NCI-H774 (cell line): ENCODE measurements at places on chromosomes 11 and 22.
A peak's percentile ranks its signal among the peaks of the same experiment; 100 is the strongest.

DNA sequence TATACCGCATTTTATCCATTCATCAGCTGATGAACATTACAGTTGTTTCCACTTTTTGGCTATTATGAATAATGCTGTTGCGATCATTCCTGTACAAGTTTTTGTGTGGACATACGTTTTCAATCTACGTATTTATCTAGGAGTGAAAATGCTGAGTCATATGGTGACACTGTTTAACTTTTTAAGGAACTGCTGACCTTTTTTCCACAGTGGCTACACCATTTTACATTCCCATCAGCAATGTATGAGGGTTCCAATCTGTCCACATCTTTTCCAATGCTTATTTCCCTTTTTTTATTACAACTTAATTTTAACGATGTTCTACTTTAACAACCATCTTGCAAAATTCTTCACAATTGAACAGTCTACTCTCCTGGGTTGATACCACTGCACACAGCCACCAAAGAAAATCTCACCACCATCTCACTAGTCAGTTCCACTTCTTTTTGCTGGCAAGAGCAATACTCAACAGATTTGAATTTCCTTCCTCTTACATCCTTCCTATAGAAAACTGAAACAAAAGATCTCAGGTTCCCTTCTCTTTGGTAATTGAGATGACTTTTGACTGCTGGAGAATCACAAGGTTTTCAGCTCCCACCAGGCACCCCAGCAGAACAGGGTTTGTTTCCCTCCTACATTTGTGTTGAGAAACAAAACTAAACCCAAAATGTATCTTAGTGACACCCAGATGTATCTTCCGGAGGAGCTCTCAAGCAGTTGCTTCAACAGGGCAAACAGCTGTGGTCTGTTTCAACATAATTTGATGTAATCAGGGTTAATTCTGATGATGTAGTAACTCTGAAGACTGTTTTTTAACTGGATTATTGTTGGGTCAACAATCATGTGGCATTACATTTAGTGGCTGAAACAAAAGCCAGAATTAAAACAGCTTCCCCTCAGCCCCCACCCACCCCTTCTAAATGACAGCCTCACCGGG, 7.0 kb upstream of the GAB2 start:
- no peak for DNase-seq

- no peak for DNase-seq
Measured at GRCh38 chr22:20647586-20648305, 126.2 kb upstream of the SERPIND1 start.

- no peak for DNase-seq
Measured at GRCh38 chr11:134560066-134560465, 148.0 kb upstream of the B3GAT1 start.

DNA sequence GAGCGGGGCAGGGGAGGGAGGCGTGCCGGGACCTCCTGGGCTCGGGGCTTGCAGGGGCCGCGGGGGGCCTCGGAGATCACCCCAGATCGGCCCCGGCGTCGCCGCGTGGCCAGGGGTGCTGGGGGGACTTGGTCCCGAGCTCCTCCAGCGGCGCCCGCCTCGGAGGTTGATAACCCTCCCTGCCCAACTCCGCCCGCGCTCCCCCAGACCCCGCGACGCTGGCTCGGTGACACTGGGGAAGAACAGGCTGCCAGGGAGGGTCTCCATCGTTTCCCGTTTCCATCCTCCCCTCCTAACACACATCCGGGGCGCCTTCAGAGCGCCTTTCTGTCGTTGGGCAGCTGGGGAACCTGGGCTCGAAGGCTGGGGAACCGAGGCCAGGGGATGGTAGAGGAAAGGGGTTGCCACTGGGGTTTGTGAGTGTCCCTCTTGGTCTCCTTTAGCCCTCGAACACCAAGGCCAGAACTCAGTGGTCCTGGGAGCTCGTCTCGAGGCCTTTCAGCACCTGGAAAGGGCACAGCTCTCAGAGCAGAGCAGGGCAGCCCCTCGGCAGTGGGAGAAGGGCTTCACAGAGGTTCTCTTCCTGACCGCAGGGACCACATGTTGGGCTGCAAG, 431 bp downstream of the SLC37A2 start:
- no peak for DNase-seq

GRCh38 chr22:25645266-25645665, 80.8 kb downstream of the GRK3 start:
- no peak for DNase-seq

- DNase-seq = no peak
Measured at GRCh38 chr22:45964926-45965527, 11.9 kb downstream of the WNT7B start.

DNA sequence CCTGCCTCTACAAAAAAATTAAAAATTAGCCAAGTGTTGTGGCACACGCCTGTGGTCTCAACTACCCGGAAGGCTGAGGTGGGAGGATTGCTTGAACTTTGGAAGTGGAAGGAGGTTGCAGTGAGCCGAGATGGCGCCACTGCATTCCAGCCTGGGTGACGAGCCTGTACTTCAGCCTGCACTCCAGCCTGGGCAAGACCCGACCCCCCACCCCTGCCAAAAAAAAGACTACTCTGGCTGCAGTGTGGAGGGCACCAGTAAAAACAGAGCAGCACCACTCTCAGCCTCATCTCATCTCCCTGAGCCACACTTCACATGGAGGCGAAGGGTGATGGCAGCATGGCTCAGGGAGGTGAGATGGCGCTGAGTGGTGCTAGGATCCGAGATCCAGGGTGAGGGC, 50.3 kb upstream of the THY1 start:
- DNase-seq = no peak

- DNase-seq = no peak
Measured at GRCh38 chr11:64542172-64543125, 48.6 kb upstream of the SLC22A12 start.

- peak; percentile 53 for DNase-seq
Measured at GRCh38 chr22:23237201-23237798, 57.0 kb downstream of the BCR start.

- no peak for DNase-seq
Measured at GRCh38 chr22:29607426-29607825, 4.0 kb downstream of the NF2 start.

DNA sequence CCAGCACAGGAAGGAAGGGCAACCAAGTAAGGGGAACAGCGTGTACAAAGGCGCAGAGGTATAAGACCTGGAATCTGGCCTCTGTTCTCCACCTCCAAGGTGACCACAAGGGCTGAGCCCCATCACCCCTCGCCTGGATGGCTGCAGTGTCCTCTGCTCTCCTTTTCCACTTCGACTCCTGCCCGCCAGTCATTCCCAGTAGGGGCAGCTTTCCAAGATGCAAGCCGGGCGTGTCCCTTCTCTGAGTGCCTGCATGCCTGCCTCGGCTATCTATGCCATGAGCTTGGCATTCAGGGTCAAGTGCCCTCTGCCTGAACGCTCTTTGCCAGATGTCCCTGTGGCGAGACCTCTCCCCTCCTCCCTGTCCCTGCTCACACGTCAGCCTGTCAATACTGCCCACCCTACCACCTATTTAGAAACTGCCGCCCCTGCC, 17.0 kb downstream of the FADS3 start:
- DNase-seq = no peak

- DNase-seq = no peak
Measured at GRCh38 chr11:115848080-115848479, 343.9 kb upstream of the CADM1 start.

DNA sequence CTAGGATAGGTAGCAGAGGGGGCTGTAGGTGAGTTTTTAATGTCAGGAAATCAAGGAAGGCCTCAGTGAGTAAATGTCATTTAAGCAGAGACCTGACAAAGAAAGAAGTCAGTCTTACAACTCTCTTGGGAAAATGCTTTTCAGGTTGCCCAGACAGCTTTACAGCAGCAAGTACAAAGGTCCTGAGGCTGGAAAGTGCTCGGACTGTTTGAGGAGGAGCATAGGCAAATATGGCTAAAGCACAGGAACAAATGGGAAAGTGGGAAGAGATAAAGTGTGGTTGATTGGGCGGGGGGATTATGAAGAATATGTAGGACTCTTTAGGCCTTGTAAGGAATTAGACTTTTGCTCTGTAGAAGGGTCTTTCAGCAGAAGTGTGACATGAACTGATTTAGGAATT, 125.4 kb downstream of the ARHGAP42 start:
- no peak for DNase-seq

DNA sequence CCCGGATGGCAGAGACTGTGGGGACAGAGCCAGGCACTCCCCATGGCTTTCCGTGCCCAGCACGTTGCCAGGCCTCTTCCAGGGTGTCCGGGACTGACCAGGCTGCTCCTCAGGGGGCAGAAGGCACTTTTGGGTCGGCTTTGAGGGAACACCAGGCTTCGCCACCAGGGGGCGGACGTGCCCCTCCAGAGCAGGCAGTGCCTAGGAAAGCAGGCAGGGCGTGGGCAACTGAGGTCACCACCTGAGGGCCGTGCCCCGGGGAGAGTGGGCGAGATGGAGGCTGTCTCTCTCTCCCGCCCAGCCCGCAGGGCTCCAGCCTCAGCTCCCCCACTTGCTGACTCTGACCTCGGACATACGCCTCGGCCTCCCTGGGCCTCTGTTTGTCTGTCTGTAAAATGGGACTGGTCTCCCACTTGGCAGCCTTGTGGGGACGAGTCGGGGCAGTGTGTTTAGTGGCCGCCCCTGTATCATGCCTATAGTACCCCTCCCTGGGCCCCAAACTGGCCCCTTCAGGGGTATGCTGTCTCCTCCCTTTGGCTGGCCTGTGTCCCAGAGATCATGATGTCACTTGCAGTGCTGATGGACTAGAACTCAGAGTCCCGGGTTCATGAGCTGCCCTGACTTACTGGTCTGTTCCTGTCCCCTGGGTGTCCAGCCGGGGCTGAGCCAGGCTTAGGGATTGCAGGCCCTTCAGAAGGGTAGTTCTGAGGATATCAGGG, 4.4 kb upstream of the PRR5 start:
- no peak for DNase-seq

DNA sequence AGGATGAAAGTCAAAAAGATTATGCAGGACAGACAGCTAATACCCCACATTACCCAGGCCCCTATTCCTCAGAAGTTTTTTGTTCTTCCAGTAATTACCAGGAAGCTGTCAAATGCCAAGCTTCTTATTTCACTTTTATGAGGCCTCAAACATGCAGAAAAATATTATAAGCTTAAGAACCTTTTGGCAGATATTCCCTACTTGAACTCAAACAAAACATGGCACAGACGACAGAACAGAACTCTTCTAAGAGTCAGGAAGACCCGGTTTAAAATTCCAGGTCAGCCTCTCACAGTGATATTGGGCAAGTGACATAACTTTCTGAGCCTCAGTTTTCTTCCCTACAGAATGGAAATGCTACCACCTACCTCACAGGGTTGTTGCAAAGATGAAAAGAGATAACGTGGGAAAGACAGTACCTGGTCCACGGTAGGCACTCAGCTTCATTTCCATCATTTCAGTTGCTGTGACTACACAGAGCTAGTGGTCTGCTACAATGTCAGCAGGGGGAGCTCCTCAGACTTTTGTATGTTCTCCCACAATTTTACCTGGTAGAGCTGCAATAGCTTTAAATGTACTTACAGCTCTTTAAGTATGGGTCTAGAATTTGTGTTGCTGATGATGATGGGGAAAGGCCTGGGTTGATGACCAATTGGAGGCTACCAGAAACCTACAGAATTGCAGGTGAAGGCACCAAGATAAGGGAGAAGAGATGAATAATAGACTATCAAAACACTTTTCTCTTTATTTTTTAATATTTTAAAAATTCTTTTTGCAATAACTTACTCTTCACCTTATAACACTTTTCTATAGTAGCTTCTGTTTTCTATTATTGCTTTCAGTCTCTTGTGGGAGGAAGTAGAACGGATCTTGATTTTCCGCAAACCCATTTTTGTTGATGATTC, 98.3 kb upstream of the CHRM4 start:
- no peak for DNase-seq

DNA sequence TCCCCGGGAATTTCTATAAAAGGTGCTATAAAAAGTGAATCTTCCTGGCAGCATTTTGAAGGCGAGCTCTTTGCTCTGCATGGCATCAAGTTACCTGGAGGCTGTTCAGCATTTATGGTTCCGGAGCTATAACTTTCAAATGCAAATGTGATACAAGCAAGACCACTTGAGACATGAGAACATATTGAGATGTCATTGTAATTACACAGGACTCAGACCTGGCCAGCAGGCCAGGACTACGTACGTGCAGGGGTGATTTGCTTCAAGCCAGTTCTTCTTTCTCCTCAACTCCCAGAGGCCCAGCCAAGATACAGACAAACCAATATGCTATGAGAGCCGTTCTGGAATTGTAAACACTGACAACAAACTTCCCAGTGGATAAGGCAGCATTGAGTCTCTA, 227.4 kb upstream of the FAT3 start:
- no peak for DNase-seq

- no peak for DNase-seq
Measured at GRCh38 chr22:45672564-45673481, 1.2 kb downstream of the ATXN10 start.

GRCh38 chr11:8756201-8756600, 73.6 kb downstream of the RPL27A start:
- no peak for DNase-seq

DNA sequence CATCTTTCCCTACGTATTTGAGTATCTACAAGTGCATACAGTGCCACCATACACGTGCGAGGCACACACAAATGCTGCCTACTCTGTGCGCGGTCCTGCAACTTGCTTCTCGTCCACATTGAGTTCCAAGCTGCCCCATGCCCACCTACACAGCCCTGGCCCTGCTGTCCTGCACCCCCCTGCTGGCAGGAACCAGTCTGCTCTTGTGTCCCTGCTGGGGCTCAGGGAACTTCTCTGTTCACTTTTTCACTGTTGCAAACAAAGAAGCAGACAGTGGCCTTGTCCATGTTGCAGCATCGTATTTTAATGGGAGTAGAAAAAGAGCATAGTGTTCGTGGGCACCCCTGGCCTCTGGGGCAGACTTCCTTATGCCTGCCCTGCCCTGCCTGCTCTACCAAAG, 14.0 kb downstream of the CPT1A start:
- no peak for DNase-seq

- no peak for DNase-seq
Measured at GRCh38 chr22:38638216-38638615, 18.0 kb downstream of the FAM227A start.

DNA sequence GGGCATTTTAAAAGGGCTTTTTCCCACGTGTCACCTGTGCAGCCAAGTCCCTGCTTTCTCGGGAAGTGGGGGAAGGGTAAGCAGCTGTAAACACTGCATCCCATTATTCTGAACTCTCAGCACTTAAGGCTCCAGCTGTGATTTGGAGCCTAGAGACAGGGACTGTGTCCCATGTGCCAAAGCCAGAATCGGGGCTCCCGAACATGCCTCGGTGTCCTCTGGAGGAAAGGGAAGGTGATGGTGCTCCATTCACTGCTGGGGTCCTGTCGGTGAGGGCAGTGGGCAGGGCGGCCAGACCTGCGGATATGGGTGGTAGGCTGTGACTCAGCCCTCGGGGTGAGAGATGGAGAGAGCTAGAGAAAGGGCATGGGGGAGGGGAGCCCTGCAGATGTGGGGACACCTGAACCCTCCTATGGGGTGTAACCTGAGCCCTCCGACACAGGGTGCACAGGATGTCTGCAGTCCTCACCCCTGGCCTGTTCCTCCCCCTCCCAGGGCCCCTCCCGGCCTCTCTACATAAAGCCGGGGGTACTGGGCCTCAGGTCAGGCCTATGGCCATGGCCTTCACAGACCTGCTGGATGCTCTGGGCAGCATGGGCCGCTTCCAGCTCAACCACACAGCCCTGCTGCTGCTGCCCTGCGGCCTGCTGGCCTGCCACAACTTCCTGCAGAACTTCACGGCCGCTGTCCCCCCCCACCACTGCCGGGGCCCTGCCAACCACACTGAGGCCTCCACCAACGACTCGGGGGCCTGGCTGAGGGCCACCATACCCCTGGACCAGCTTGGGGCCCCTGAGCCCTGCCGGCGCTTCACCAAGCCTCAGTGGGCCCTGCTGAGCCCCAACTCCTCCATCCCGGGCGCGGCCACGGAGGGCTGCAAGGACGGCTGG, 31.8 kb downstream of the CAPN1 start:
- DNase-seq = peak; percentile 28

GRCh38 chr22:40552070-40552469, 84.4 kb downstream of the MRTFA start:
- DNase-seq = no peak
